Activated CD4-positive, alpha-beta T cell treated with anti-CD3 and anti-CD28 coated beads for 48 hours (primary cell): ENCODE measurements at places on chromosomes 12 and 14.

- DNase-seq: no peak
These were observed 545 bp downstream of the LIMA1 start for GRCh38 chr12:50282721-50283228.

GRCh38 chr12:85423947-85424346, 143.9 kb downstream of the ALX1 start:
- no peak for DNase-seq

DNA sequence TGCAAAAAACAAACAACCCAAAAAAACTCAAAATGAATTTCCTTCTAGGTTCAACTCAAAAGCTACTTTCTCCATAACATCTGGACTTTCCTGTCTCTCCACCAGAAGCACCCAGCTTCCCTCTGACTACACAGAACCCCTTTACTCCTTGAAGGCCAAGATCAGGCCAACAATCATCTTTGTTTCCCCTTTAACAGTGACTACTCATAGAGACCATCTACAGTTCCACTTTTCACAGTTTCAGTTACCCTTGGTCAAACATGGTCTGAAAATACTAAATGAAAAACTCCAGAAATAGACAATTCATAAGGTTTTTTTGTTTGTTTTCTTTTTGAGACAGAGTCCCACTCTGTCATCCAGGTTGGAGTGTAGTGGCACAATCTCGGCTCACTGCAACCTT, 11.8 kb downstream of the GCH1 start:
- DNase-seq: no peak

DNA sequence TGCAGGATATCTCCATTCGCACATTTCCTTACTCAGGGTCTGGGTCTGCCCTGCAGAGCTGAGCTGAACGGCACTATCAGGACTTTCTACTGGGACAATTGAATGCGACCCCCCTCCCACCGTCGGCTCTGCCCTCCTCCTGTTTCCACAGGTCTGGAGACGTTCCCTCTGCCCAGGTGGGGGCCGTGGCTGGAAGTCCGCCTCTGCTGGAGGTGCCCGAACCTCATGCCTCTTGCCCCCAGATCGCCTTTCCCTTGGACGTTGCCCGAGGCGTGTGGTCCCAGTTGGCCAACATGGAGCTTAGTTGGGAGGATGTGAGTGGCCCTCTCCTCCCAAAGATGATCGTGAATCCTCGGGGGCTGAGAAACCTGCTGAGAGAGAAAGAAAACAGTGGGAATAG, 21.2 kb upstream of the KLC1 start:
- DNase-seq: no peak

DNA sequence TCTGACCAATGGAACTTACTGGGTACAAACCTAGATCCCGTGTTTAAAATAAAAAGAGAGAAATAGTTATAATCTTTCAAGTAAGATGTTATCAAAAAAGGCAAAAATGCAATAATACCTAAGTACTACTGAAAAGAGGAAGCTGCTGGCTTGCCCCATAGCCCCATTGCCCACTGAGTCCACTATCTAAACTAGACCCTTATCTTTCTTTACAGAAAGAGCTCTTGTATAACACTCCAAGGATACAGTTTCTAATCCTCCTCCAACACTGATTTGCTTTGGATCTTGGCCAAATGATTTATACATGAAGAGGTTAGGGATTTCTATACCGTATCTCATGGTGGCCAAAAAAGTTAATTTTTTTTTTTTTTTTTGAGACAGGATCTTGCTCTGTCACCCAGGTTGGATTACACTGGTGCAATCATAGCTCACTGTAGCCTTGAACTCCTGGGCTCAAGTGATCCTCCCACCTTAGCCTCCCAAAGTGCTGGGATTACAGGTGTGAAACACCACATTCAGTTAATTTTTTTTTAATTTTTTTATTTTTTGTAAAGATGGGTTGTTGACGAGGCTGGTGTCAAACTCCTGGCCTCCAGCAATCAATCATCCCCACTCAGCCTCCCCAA, 2.6 kb downstream of the GXYLT1 start:
- no peak for DNase-seq

DNA sequence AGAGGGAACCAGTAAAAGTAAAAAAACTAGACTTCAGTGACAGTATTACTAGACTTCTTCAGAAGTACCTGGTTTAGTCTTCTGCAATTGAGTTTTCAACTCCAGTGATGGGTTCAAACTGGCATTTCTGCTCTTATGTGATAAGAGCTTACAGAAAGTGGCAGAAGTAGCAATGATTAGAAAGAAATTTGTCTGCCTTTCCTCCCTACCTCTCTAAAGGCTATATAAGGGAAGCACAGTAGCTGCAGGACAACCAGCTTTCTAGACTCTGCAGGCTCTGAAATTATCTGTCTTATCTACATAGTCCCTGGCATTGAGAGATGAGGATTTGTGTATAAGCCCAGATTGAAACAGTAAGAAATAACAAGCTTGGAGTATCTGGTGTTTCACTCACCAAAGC, 107.5 kb downstream of the DAAM1 start:
- DNase-seq: no peak

DNA sequence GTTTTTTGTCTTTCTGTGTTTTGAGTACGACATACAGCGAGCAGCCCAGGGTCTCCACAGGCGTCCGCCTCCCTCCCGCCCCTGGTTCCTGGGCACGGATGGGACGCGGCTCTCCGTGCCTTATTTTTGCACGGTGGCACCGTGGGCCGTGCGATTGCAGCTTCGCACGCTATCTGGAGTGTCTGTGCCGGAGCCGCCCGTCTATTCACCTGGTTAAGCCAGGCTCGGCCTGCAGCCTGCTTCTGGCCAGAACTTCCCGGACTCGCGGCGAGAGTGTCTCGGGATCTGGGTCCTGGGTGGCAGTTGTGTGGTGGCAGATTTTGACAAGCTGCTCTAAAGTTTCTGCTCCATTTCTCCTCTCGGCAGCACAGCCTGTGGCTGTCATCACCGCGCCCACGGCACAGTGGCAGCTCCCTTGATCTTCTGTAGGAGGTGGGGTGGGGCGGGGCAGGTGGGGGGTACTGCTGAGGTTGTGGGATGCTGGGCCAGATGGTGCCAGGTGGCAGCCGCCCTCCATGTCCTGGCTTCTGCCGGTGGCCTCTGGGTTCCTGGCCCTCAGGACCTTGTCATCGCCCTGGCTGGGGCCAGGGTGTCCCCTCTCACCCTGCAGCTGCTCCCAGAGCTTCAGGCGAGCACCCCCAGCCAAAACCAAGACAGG, 2.9 kb downstream of the MMP17 start:
- peak; percentile 42 for DNase-seq

DNA sequence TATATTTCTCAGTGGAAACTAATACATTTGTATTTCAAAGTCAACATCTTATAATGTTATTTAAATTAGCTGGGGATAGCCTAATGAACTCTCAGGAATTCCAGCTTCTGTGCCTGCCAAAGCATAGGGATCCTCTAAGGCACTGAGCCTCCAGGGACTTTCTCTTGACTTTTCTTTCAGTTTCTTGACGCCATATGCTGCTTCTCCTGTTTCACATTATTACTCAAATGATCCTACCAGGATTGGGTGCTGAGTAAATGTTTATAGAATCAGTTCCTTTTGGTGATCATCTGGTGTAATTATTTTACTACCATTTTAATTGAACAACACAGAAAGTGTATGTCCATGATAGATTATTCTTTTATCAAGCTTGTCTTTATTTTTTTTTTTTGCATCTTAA, 7.9 kb downstream of the METTL25 start:
- DNase-seq: no peak

- DNase-seq: no peak
These were observed 44.3 kb downstream of the SCN8A start for GRCh38 chr12:51635346-51635745.

GRCh38 chr14:71985538-71986189, 53.4 kb downstream of the RGS6 start:
- DNase-seq: no peak

GRCh38 chr14:72781561-72782508, 112.1 kb downstream of the DPF3 start:
- DNase-seq: no peak

DNA sequence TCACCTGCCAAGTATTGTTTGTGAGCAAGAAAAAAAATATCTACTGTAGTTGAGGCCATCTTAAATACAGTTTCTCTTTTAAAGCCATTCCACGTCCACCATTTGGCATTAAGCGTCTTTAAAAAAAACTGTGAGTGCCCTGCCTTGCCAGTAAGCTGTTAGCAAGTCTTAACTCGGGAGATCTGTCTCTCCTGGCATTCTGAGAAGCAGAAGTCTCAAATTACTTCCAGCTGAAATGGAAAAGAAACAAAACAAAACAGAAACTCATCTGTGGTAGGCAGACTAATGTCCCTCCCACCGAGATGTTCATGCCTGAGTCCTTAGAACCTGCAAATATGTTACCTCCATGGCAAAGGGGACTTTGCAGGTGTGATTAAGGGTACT, 126.2 kb downstream of the CRADD start:
- no peak for DNase-seq

GRCh38 chr12:97112136-97112535, 205.1 kb downstream of the NEDD1 start:
- DNase-seq: no peak

GRCh38 chr12:2160043-2160442, 107.3 kb downstream of the CACNA1C start:
- no peak for DNase-seq

GRCh38 chr12:81389550-81390099, 311.7 kb downstream of the ACSS3 start:
- no peak for DNase-seq

- DNase-seq: no peak
These were observed 198.2 kb downstream of the BTG1 start for GRCh38 chr12:91947459-91947858.

- no peak for DNase-seq
These were observed 97.3 kb upstream of the FZD10 start for GRCh38 chr12:130064999-130065398.

GRCh38 chr12:72476301-72476700, 204.1 kb downstream of the TRHDE start:
- DNase-seq: no peak
